ENCODE measurements at places on chromosomes 4 and X. TPM values are rescaled to one million over a fixed set of nuclear protein-coding genes. Genes with fewer than 3 reads are reported as not detected.

- H3K27ac ChIP-seq: peak overlapping the region; percentile 94
- H3K4me1 ChIP-seq: peaks cover 79% of the 10 kb centered on the region
- no peak for DNase-seq
- peak overlapping the region; percentile 47 for H3K4me3 ChIP-seq
- peaks cover 9% of the 10 kb centered on the region for H3K36me3 ChIP-seq
- H3K27me3 ChIP-seq: no peaks in the 10 kb centered on the region
These were observed 56.1 kb downstream of the PLS3 start for GRCh38 chrX:115616943-115617563.

- peak overlapping the region; percentile 73 for H3K27ac ChIP-seq
- H3K4me3 ChIP-seq: peak overlapping the region; percentile 7
- no peaks in the 10 kb centered on the region for H3K27me3 ChIP-seq
- DNase-seq: no peak
These were observed 59.9 kb downstream of the RTL9 start for GRCh38 chrX:110418316-110419235.

GRCh38 chrX:8520791-8521190 is 56.2 kb downstream of the VCX3B start:
- H3K4me1 ChIP-seq: no peaks in the 10 kb centered on the region
- no peak for DNase-seq
- H3K27me3 ChIP-seq: no peaks in the 10 kb centered on the region
- no peaks in the 10 kb centered on the region for H3K36me3 ChIP-seq

- no peak overlapping the region for H3K27ac ChIP-seq
- no peak for DNase-seq
- H3K4me3 ChIP-seq: no peak overlapping the region
- H3K27me3 ChIP-seq: no peaks in the 10 kb centered on the region
- peaks cover 18% of the 10 kb centered on the region for H3K4me1 ChIP-seq
- no peaks in the 10 kb centered on the region for H3K36me3 ChIP-seq
These were observed 185.5 kb downstream of the CEP135 start for GRCh38 chr4:56134266-56134665.

- H3K27me3 ChIP-seq: no peaks in the 10 kb centered on the region
- no peak overlapping the region for H3K4me3 ChIP-seq
- H3K4me1 ChIP-seq: peaks cover 12% of the 10 kb centered on the region
- DNase-seq: no peak
- no peaks in the 10 kb centered on the region for H3K36me3 ChIP-seq
These were observed 3.6 kb downstream of the SLC10A6 start for GRCh38 chr4:86845593-86845992.

DNA sequence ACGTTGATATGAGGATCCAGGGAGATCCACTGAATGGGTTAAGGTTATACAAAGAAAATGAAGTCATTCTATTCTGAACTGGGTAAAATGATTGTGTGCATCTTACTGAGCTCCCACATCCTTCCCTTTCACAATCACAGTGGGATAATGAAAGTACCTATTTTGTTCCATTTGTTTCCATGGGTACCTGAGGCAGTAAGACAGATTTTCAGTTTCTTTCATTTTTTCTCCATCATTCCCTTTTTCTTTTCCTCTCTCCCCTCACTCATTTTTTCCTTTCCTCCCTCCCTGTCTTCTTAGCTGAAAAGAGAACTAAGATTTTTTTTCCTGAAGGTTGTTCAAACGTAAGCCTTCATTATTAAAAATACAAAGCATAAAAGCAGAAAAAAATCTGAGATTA is 4.6 kb downstream of the GRIA2 start:
- peaks cover 24% of the 10 kb centered on the region for H3K4me1 ChIP-seq
- H3K4me3 ChIP-seq: no peak overlapping the region
- peaks cover 37% of the 10 kb centered on the region for H3K27me3 ChIP-seq
- H3K27ac ChIP-seq: no peak overlapping the region

DNA sequence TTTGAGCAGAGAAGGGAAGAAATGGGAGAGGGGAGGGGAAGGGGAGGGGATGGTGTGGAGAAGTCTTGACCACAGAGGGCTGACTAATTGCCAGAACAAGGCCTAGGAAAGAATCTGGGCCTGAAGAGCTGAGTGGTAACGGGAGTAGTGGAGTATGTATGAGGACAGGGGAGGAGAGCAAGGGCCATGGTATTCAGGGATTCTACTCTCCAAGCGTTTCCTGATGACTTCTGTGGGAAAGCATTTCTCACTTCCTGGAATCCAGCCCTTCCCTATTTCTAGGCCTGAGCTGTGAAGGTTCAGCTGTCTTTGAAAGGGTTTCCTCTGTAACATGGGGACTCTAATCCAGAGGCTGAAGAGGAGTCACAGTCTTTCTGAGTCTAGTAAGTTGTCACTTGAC is 19.7 kb upstream of the SOX3 start:
- H3K27ac ChIP-seq: no peak overlapping the region
- H3K27me3 ChIP-seq: peaks cover 2% of the 10 kb centered on the region
- peaks cover 9% of the 10 kb centered on the region for H3K4me1 ChIP-seq
- no peaks in the 10 kb centered on the region for H3K36me3 ChIP-seq
- DNase-seq: no peak
- H3K4me3 ChIP-seq: no peak overlapping the region

DNA sequence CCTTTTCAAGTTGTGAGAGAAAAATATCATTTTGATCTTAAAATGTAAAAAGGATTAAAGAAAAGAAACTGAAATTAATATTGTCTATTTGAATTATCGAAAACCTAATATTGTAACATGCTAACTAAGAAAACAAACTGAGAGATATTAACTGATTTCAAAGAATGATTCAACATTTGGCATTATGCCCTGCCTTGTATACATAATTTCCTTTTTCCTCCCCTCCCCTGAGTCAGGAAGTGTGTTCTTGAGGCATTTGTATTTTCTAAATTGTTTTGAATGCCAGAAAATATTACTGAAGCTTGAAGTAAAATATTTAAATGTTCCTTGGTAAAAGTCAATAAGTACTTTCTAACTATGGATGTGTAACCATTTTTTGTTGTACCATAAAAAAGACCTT is 49.4 kb downstream of the RPS6KA3 start:
- H3K27ac ChIP-seq: no peak overlapping the region
- no peak for DNase-seq
- H3K4me3 ChIP-seq: no peak overlapping the region
- H3K27me3 ChIP-seq: no peaks in the 10 kb centered on the region
- peaks cover 10% of the 10 kb centered on the region for H3K4me1 ChIP-seq

GRCh38 chr4:88447371-88448095 is 9.4 kb upstream of the HERC5 start:
- DNase-seq: no peak
- no peaks in the 10 kb centered on the region for H3K27me3 ChIP-seq
- H3K4me1 ChIP-seq: no peaks in the 10 kb centered on the region
- no peaks in the 10 kb centered on the region for H3K36me3 ChIP-seq
- no peak overlapping the region for H3K4me3 ChIP-seq

GRCh38 chr4:141248029-141248428 is 27.3 kb downstream of the ZNF330 start:
- H3K27ac ChIP-seq: no peak overlapping the region
- no peaks in the 10 kb centered on the region for H3K36me3 ChIP-seq
- H3K4me1 ChIP-seq: peaks cover 22% of the 10 kb centered on the region
- no peaks in the 10 kb centered on the region for H3K27me3 ChIP-seq
- no peak overlapping the region for H3K4me3 ChIP-seq

GRCh38 chr4:93827272-93827947 is 1.1 kb upstream of the ATOH1 start:
- no peak overlapping the region for H3K4me3 ChIP-seq
- H3K27ac ChIP-seq: no peak overlapping the region
- DNase-seq: no peak
- peaks cover 2% of the 10 kb centered on the region for H3K36me3 ChIP-seq
- peaks cover 25% of the 10 kb centered on the region for H3K4me1 ChIP-seq

DNA sequence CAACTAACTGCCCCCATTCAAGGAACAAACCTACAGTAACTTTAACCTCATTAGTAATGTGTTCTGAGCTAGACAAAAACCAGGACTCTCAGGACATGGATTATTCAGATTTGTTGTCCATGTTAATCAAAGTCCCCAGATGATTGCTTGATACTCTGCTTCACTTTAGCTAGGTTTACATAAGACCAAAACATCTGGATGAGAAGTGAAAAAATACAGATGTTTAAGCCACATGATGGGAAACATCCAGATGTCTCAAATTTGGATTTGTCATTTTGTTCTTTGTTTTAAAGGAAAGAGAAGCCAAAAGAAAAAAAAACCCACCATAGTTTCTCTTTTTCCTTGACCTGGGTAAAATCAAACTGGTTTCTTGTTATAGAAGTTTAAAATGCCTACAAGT is 48.5 kb upstream of the NRK start:
- no peak for DNase-seq
- H3K27ac ChIP-seq: no peak overlapping the region
- H3K4me3 ChIP-seq: no peak overlapping the region
- H3K4me1 ChIP-seq: peaks cover 22% of the 10 kb centered on the region

- no peak overlapping the region for H3K27ac ChIP-seq
- no peaks in the 10 kb centered on the region for H3K27me3 ChIP-seq
- H3K36me3 ChIP-seq: peaks cover 13% of the 10 kb centered on the region
- no peak for DNase-seq
These were observed 9.9 kb upstream of the SPON2 start for GRCh38 chr4:1182313-1182712.

DNA sequence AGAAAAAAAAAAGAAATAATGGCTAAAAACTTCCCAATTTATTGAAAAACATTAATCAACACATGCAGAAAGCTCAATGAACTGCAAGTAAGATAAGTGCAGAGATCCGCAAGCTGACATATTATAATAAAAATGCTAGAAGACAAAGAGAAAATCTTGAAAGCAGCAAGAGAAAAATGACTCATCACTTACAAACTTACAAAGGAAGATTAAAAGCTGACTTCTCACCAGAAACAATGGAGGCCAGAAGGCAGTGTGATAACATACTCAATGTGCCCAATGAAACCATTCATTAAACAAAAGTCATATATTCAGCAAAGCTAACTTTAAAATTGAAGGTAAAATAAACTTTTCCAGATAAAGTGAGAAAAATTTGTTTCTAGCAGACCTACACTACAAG is 7.3 kb upstream of the BRWD3 start:
- H3K4me1 ChIP-seq: no peaks in the 10 kb centered on the region
- H3K27me3 ChIP-seq: no peaks in the 10 kb centered on the region
- no peaks in the 10 kb centered on the region for H3K36me3 ChIP-seq
- H3K27ac ChIP-seq: no peak overlapping the region
- no peak for DNase-seq
- no peak overlapping the region for H3K4me3 ChIP-seq

GRCh38 chrX:115339441-115340025 is 50.0 kb downstream of the LUZP4 start:
- peak overlapping the region; percentile 75 for H3K27ac ChIP-seq
- H3K27me3 ChIP-seq: no peaks in the 10 kb centered on the region
- DNase-seq: no peak
- no peaks in the 10 kb centered on the region for H3K36me3 ChIP-seq
- H3K4me1 ChIP-seq: peaks cover 55% of the 10 kb centered on the region

GRCh38 chr4:83382850-83383249 is 48.2 kb upstream of the HPSE start:
- no peaks in the 10 kb centered on the region for H3K36me3 ChIP-seq
- H3K4me1 ChIP-seq: no peaks in the 10 kb centered on the region
- H3K27me3 ChIP-seq: peaks cover 3% of the 10 kb centered on the region
- H3K27ac ChIP-seq: no peak overlapping the region
- no peak for DNase-seq
- no peak overlapping the region for H3K4me3 ChIP-seq

- no peak overlapping the region for H3K4me3 ChIP-seq
- H3K36me3 ChIP-seq: no peaks in the 10 kb centered on the region
- DNase-seq: no peak
These were observed 220.6 kb upstream of the RPL34 start for GRCh38 chr4:108399610-108400265.

GRCh38 chr4:120749445-120750151 is 172.9 kb downstream of the PRDM5 start:
- no peaks in the 10 kb centered on the region for H3K27me3 ChIP-seq
- H3K27ac ChIP-seq: no peak overlapping the region
- peaks cover 11% of the 10 kb centered on the region for H3K36me3 ChIP-seq
- DNase-seq: no peak

DNA sequence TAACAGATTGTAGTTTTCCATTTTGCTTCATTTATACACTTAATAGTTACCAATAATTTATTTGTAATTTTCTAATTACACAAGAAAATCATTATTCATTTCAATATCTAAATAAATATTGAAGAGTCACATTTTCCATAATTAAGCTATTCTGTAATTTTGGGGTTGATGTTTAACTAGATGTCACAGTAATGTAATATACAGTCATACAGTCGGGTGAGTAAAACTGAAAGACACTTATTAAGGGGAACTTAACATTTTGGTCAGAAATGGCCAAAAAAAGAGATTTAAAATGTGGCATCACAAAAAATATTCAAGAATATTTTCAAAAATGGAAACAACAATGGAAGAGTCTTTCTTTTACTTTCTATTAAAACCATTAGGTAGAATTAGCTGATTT is 1080.3 kb downstream of the ARAP2 start:
- no peak for DNase-seq
- no peak overlapping the region for H3K4me3 ChIP-seq
- no peaks in the 10 kb centered on the region for H3K36me3 ChIP-seq
- no peaks in the 10 kb centered on the region for H3K4me1 ChIP-seq
- no peak overlapping the region for H3K27ac ChIP-seq

- H3K27ac ChIP-seq: no peak overlapping the region
- no peaks in the 10 kb centered on the region for H3K36me3 ChIP-seq
- no peak for DNase-seq
- H3K27me3 ChIP-seq: peaks cover 55% of the 10 kb centered on the region
These were observed 379.4 kb downstream of the FBXW7 start for GRCh38 chr4:152156442-152156841.

GRCh38 chr4:142202404-142203332 is 566.3 kb downstream of the IL15 start:
- no peaks in the 10 kb centered on the region for H3K27me3 ChIP-seq
- peaks cover 22% of the 10 kb centered on the region for H3K4me1 ChIP-seq
- no peak overlapping the region for H3K27ac ChIP-seq
- no peak for DNase-seq

GRCh38 chr4:14225688-14226207 is 598.2 kb upstream of the BOD1L1 start:
- peaks cover 11% of the 10 kb centered on the region for H3K27me3 ChIP-seq
- no peak overlapping the region for H3K27ac ChIP-seq
- H3K4me1 ChIP-seq: peaks cover 8% of the 10 kb centered on the region
- no peak overlapping the region for H3K4me3 ChIP-seq
- no peaks in the 10 kb centered on the region for H3K36me3 ChIP-seq

DNA sequence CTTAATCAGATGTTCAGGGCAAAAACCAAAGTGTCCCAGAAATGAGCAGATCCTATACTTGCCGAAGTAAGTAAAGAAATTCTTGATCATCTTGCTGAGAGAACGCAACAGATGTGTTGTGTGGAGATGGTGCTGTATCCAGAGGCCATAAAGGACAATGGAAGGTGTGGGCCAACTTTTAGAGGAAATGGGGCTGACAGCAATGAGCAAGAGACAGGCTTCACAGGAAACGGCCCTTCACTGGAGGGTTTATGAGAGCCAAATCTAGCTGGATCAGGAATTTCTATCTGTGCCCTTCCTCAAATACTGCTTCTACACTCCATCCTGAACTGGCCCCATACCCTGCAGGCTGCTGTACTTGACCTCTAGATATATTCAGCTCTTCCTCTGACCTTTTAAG is 583.9 kb upstream of the DIPK2B start:
- peaks cover 31% of the 10 kb centered on the region for H3K4me1 ChIP-seq
- no peaks in the 10 kb centered on the region for H3K27me3 ChIP-seq
- no peak for DNase-seq

The ADH4 gene
- total RNA-seq: not detected

The TLR10 gene
- not detected for total RNA-seq

The DGKK gene
- not detected for total RNA-seq

The TMEM144 gene
- 2.6 TPM for total RNA-seq

The MAGEC2 gene
- total RNA-seq: not detected

The DMP1 gene
- total RNA-seq: not detected

The MAGEA6 gene
- not detected for total RNA-seq

The FGFBP2 gene
- total RNA-seq: not detected

The CT55 gene
- not detected for total RNA-seq

The STPG2 gene
- 0.77 TPM for total RNA-seq

The ANKRD50 gene
- total RNA-seq: 47.2 TPM

The ASB12 gene
- 0.44 TPM for total RNA-seq

The CT45A10 gene
- total RNA-seq: not detected
